NCI-H2081 (cell line): ENCODE measurements at places on chromosomes 5 and 9.
A peak's percentile ranks its signal among the peaks of the same experiment; 100 is the strongest.

DNA sequence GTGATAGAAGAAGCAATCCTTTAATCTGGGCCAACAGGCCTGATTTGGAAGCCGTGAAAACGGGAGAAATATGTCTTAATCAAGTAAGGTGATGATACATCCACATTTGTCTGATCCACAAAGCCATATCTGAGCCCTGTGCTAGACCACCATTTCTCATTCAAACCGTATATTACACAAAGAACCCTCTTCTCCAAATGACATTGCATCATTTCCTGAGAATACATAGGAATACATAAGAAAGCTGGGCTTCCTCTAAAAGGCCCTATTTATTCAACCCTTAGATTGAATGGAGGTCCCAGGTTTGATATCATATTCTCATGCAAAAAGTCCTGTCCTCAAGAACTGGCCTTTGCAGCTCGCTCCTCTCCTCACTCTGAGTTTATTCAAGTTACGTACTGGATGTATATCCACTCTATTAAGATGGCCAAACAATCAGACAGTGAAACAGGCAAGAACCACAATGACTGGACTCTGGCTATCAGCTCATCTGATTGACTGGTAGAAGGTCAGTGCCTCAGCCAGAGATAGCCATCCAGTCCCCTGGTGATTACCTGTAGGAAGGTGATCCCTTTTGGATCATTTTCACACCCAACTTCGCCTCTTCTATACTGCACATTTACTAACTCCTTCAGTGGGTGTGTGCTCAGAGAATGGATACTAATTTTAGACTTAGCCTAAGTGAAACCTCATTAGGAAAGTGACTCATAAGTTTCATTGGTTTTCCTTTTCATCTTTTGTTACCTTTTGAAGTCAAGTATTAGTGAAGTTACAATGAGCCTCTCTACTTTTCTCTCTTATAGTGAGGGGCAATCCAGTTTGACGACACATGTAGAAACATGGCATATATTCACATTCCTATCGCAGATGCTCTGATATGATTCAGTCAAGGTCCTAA, 167.6 kb upstream of the WWC1 start:
- no peak for DNase-seq

- no peak for DNase-seq
These were observed 20.8 kb downstream of the FXN start for GRCh38 chr9:69056191-69056815.

DNA sequence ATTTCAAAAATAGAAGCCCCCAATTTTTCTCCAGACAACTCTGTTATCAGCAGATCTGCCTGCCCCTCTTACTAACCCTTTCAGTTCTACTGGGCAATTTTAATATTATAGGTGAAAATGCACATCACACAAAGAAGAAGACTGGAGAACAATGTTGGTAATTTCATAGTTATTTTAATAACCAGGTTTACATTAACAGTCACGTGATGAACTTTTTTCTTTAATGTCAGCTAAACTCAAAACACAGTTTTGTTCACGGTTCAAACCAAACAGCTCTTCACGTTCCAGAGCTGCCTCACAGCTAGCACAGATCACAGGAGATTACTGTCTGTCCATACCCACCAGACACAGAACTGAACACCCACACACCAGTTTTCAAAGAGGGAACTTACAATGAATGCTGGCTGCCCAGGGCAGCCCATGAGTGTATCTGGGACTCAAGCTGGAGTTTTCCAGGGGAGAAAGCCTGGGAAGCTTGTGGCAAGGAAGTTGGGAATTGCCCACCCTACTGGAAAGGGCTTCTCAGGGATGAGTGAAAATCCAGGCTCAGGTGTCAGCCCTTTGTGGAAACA, 119.1 kb downstream of the DPYSL3 start:
- DNase-seq: no peak

GRCh38 chr5:92887254-92887653, 693.8 kb downstream of the NR2F1-AS1 start:
- DNase-seq: no peak

DNA sequence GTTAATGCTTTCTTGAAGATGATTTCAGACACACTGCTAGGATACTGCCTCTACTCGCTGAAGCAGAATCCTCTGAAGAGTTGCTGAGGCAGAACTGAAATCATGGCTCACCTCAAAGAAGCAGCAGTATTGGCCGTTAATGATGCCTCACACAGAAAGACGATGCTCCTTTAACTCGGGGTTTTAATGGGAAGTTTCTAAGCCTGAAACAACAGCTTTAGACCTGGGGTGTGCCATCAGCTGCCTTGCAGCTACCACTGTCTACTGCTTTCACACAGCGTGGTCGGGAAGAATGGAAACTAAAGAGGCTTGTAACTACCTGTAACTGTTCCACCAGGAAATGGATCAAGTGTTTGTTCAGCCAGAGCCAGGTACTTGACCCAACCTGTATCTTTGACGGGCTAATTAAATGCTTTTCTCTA, at the start of gene CTXN3:
TSS of gene CTXN3 (plus strand) at position 65 of the 422 bp plus-strand sequence. CDS start 8,440 bp downstream, outside the sequence.
- peak; percentile 63 for DNase-seq

DNA sequence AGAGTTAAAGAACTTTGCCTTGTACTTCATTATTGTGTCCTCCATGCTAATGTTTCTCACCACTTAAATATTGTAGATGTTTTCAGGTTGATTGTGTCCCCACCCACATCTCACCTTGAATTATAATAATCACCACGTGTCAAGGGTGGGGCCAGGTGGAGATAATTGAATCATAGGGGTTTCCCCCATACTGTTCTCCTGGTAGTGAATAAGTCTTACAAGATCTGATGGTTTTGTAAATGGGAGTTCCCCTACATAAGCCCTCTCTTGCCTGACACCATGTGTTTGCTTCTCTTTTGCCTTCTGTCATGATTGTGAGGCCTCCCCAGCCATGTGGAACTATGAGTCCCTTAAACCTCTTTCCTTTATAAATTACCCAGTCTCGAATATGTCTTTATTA, 248.3 kb downstream of the FBXL7 start:
- DNase-seq: no peak

DNA sequence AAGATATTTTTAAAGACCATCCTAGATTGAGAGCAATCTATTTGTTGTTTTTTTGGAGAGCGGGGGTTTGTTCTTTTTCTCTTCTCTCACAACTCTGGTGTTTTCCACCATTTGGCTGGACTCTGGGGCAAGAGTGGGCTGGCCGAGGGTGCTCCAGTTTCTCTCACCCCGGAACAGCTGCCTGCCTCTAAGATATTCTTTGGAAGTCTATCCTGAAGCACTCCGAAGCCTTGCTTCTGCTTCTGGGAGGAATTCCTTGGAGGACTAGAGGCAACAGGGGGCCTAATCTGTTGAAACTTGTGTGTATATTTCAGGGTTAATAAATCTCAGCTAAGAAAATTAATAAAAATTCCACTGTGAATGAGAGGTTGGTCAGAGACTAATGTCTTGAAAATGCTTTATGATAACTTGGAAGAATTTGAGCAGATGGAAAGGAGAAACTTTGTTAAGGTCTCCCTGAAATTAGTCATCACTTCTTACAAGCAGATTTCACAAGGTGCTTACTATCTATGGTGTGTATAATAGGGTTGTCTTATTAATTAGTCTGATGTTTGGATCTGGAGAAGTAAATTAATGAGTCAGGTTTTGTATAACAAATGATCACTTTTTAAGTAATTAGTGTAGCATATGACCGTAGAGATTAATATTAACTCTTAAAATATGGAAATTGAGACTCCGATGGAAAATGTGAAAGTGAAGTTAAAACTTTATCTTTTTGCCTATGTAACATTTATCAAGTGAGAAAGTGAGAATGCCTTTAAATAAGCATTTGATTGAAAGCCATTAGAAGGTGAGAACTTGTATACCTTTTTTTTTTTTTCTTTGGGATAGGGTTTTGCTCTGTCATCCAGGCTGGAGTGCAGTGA, 4.0 kb downstream of the MAN2A1 start:
- no peak for DNase-seq

DNA sequence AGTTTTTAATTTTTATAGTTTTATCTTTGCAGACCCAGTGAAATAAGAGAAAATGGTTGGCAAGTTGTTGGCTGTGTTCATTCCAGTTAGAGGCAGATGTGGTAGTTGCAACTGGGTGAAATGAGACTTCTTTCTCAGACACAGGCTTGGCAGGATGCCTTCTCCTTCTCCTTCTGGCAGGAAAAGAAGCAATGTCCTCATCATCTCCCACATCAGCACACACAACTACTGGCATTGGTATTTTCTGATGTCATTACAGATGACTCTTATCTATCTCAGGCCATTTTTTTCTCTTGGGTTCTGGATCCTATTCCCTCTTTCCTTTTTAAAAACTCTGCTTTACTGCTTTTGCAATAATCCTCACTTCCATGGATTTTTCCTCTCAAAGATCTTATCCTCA, 103.3 kb upstream of the EDIL3 start:
- no peak for DNase-seq

GRCh38 chr5:61625137-61625561, 293.1 kb downstream of the ZSWIM6 start:
- peak; percentile 24 for DNase-seq

- DNase-seq: no peak
These were observed 3.5 kb upstream of the RNF145 start for GRCh38 chr5:159212657-159213462.

GRCh38 chr9:73869264-73869663, 627.9 kb upstream of the RORB start:
- DNase-seq: peak; percentile 89

DNA sequence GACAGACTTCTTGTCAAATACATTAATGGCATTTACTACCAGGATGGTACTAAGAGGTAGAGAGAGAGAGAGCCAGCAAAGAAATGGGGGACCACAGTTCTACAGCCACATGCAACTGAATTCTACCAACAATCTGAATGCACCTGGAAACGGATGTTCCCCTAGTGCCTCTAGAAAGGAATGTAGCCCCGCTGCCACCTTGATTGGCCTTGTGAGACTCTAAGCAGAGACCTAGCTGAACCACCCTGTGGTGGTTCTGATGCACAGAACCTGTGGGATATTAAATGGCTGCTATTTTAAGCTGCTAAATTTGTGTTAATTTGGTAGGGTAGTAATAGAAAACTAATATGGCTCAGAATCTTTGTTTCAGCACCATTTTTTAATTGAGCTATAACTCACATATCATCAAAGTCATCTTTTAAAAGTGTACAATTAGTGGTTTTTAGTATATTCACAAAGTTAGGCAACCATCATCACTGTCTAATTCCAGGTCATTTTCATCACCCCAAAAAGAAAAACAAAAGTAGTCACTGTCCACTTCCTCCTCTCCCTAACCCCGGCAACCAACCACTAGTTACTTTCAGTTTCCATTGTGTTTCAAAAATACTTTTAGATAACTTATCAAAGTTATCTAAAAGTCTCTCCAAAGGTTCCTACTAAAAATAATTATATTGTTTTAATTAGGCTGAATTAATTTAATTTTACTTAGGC, 51.7 kb downstream of the CPLANE1 start:
- no peak for DNase-seq

DNA sequence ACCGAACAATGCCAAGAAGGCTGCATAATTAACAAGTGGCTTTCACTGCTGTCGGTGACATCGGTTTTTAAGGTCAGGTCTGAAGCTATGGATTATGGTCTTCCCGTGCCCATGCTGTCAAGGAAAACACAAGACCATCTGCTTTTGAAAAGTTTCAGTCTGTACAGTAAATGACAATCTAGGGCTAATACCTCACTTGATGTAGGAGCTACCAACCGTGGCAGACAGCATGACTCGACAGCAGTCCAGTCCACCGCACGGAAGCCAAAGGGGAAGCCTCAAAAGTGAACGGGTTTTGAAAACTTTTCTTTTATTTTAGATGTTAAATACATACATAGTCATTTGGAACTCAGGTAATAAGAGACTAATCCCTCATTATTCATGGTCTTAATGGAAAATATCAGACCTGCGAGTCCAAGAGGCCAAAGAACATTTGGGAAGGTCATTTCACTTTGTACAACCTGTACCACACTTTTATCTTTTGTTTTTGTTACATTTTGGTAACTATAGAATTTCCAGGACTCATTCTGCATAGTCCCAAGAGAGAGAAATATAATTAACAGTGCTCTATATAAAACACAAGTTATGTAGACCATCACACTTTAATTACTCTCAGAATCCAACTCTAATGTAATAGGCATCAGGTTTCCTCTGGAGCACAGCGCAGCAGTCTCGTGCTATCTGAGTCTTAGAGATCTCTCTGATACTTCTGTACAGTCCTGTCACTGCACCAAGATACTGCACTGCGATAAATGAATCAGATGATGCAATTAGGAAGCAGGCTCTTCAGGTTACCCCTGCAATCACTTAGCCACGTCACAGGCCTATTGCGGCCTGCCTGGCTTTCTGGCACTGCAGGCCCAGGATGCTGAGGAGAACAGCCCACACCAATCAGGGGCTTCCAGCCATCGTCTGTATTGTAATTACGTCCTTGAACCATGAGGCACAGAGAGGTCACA, 184.9 kb downstream of the FANCC start:
- no peak for DNase-seq

DNA sequence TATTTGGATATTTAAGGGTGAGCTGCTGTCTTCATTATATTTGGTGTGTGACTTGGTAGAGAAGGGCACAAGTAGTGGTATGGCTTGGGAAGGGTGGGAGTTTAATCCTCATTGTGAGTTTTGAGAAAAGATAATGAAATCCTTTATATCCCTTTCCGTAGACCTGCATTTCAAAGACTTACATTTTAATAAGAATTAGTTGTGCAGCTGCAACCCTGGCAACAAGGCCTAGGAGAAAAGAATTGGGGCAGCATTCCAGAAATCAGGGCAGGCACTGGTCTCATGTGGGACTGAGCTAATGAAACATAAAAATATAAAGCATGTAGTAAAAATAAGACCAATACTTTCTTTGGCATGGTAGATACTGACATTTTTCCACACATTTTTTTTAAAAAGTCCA, 60.5 kb downstream of the CDC42SE2 start:
- DNase-seq: no peak

DNA sequence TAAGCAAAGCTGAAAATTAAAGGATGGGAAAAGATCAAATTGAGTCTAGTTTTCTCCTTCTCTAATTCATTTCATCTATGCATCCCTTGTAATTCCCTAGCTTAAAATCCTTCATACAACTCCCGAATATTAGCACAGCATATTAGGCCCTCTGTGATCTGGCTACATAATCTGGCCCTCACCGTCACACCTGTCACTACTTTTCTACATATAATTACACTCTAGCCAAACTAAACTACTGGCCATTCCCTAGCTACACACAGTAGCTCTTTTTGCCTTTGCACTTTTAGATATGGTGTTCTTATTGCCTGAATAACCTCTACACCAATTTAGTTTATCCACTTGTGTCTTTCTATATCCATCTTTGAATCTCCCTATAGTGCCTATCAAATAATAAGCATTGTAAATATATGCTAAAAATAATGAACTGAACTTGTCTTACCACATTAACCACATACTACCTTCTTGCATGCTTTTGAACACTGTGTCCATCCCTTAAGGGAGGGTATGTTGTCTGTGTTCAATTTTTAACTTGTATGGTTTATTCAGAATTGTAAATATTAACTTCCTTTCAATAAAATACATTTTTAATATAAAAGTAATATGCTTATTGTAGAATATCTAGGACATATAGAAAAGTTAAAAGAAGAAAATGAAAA, 15.9 kb downstream of the RANBP6 start:
- no peak for DNase-seq

- DNase-seq: no peak
These were observed 9.5 kb downstream of the C9orf50 start for GRCh38 chr9:129611307-129611800.
